ENCODE measurements at places on chromosomes 5 and 9.

DNA sequence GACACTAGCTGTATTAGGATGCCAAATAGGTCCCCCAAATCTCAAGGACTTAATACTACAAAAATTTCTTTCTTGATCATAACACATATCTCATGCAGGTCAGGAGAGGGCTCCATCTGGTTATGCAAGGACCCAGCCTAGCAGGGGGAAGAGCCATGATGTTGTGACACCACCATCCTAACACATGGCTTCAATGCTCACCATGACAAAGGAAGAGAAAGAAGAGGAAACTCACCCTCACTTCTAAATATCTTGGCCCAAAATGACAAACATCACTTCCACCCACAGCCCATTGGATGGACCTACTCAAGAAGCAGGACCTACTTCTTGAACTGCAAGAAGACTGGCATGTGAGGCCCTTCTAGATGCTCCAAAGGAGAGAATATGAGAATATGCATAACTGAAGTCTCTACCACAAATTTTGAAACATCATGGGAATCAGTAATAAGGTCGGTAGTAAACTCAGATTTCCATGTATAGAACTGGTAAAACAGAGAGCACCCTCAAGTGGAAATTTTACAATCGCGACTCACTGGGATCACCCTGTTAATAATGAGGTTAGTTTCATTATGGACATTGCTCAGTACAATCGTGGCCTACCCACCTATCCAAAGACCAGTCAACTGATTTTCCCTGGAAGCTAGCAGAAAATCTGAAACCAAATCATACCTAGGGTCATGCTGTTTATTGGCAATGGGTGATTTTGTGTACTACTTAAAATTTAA, 308.2 kb downstream of the ACTL7B start:
- DNase-seq: no peak

GRCh38 chr9:101126556-101126955, 98.0 kb downstream of the PLPPR1 start:
- no peak for DNase-seq

DNA sequence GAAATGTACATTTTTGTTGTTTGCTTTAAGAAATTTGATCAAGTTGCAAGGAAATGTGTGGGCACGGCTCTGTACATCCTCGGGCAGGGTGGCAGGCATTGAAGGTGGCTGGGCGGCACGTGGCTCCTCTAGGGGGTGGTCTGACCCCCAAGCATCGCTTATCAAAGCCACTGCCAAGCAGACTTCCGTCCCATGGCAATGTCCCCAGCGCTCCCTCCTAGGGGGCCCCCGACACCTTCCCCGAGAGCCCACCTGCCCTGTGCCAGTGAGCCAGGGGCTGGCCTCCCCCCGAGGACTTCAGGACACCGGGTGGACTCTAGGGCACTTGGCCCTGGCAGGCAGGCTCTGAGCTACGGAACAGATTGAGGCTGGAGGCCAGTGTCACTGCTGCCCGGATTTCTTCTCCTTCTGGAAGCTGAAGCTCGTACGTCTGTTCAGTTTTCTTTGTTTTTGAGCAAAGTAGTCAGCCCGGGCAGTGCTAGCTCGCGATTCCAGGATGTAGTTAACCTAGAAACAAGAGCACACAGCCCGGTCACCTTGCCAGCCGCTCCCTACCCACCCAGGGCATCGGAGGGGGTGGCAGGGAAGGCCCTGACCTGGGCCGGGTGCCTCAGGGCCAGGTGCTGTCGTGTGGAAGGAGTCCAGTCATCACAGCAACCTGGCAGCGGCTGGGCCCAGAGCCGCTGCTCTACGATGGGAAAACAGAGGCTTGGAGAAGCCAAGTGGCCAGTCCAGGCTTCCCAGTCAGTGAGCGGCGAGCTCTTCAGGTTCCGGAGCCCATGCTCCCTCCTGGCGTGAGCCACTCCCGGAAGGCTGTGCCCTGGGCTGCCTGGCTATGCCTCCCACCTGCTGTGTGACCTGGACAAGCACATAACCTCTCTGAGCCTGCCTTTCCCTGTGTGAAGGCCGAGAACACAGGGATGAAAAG, 177.1 kb downstream of the GAPVD1 start:
- DNase-seq: no peak

DNA sequence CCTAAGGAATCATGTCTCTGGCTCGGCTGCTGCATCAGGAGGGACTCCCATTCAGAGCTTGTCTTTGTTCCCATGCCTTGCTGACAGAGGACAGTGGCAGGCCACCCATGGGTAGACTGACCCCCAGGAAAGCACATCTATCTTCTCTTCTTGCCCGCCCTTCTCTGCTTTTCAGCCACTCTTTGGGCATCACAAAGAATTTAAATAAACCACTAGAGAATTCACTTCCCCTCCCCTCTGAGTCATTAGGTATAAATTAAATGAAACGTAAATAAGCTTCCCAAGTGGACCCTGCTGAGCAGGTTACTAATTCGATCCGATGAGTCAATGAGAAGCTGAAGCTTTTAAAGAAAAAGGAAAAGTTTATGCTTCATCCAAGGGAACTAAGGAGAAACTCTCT, 97.0 kb downstream of the DRD1 start:
- no peak for DNase-seq

DNA sequence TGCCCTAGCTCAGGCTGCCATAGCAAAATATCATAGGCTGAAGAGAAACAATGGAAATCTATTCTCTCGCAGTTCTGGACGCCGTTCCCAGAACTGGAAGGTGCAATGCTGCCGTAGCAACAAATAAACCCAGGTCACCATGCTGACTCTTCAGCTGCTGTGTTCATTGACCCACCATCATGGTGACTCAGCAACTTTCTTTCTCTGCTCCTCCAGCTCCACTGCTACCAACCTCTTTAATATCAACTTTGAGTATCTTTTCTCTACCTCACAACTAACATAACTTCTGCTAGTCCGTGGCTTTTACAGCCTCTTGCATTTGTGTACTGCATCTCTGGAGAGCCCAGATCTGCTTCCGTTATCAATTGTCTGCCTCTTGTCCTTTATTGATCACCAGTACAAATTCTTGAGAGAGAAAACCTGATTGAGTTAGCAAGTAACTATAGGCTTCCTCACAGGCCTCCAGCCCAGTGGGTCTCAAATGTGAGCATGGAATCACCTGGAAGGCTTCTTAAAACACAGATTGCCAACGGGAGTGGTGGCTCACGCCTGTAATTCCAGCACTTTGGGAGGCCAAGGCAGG, 47.3 kb upstream of the SLC30A5 start:
- DNase-seq: no peak

DNA sequence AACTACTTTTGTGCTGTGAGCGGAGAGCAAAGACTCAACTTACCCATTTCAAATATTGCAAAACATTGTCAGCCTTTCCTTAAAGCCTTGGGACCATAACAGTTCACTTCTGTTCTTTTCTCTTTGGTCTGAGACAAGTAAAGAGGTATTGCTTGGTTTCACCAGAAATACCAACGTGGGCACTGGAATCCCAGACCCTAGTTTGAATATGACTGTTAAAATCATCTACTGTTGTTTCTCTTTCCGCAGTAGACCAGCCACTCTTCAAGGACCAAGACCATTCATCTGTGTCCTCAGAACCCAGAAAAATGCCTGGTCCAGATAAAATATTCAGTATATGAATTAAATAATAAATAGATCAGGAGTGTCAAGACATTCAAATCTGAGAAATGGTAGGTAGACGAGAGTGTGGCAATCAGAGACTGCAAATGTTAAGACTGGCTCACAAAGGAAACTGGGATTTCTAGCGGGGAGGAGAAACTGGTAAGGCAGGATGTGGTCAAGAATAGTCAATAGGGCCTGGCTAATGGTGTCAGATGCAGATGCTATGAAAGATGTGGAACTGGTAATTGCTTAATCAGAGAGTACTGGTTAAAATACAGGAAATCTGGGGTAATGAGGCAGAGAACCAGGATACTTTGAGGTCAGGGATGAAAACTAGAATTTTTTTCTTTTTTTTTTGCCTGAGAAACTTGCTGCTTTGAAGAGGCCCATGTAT, 82.1 kb upstream of the IL33 start:
- no peak for DNase-seq

DNA sequence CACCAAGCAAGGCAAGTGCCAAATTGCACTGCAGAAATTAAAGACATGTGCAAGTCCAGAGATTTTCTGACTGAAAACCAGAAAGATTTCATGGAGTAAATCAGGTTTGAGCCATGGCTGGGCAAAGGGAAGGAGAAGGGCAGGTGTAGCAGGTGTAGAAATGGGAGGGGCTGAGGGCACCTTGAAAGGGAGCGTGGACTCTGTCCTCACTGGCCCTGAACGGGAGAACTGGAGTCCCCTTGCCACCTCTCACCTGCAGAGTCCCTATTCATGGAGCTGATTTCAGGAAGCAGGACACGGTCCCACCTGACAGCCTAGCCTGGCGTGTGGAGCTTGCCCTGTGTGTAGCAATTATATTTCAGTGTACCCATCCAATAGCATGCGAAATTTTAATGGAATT, 46.3 kb downstream of the UBE2QL1 start:
- DNase-seq: no peak

DNA sequence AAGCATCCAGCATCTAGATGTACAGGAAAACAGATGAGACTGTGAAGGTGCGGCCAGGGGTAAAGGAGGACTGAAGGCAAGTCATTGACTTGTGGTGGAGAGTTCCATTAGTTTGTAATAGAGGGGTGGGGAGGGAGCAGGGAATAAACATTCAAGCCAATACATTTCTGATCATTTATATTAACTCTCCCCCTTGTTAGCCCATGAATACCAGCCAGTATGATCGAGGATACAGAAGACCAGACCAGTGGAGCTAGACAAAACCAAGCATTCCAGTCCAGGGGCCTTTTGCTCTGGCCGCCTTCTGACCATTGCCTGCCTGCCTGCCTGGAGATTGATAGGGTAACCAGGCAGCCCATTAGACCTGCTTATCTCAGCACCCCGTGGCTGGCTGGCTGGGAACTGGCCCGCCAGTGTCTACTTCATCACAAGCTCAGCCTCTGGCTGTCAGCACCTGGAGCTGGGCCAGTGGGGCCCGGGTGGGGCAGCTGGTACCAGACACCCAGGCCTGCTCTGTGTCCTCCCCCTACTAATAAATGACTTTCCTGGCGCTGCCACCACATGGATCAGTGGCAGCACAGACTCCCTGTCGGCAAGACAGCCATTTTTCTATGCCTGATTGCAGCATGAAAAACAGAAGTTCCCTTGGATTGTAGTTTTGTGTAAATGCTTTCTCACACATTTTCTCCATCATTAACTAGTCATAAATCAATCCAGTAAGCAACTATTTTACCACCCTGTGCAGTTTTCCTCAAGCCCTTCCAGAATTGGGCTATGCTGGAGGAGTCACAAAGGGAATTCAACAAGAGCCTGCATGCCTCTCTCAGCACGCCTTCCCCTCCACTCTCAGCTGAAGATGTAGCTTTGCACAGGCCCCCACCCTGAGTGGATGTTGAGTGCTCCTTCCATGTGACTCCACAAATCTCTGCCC, 181.3 kb downstream of the SNCAIP start:
- DNase-seq: no peak

DNA sequence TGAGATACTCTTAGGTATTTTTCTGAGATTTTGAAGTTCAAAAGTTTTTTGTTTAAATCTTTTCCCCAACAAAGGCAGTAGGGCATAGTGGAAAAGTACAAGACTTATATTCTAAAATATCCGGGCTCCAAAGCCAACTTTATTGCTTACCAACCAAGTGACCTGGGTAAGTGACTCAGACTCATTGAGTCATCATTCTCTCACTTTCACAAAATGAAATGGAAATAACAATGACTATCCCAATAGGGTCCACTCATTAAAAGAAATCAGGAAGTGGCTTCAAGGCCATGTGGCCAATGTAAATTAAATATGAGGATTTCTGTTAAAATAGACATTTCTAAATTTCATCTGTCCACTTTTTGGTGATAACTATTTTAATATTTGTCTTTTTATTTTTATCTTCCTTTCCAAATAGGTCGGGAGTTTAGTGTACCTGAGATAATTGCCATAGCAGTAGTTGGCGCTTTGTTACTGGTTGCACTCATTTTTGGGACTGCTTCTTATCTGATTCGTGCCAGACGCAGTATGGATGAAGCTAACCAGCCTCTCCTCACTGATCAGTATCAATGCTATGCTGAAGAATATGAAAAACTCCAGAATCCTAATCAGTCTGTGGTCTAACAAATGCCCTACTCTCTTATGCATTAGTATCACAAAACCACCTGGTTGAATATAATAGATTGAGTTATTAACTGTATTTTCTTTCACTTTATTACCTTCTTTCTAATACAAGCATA, 15.5 kb downstream of the TYRP1 start:
- no peak for DNase-seq

- DNase-seq: no peak
Measured at GRCh38 chr9:123253204-123253603, 15.2 kb downstream of the STRBP start.

GRCh38 chr5:154756868-154757813, 2.0 kb downstream of the LARP1 start:
- DNase-seq: no peak

DNA sequence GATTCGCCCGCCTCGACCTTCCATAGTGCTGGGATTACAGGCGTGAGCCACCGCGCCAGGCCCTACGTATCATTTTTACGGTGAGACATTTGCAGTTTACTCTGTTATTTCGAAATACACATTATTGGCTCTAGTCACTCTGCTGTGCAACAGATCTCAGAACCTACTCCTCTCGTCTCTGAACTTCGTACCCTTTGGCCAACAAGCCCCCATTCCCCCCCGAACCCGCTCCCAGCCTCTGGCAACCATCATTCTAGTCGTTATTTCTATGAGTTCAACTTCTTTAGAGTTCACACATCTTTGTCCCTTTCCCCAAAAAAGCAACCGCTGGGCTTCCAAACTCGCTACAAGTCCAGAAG, 735 bp downstream of the PTGR1 start:
- no peak for DNase-seq

DNA sequence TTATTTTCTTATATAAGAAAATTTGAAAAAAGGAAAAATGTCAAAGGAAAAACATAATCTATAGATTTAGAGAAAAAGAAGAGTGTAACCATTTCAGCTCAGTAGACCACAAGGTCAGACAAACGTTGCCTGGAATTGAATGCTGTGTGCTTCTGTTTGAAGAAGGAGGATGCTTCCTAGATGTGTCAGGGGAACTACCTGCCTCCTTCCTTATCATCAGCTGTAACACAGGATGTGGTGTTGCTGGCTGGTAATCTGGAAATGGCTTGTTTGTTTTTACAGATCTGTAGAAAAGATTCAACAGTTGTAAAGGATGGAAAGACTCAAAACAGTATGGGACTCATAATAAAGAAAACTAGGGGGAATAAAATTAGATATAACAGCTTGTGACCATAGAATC, 160.7 kb upstream of the MEF2C start:
- no peak for DNase-seq

DNA sequence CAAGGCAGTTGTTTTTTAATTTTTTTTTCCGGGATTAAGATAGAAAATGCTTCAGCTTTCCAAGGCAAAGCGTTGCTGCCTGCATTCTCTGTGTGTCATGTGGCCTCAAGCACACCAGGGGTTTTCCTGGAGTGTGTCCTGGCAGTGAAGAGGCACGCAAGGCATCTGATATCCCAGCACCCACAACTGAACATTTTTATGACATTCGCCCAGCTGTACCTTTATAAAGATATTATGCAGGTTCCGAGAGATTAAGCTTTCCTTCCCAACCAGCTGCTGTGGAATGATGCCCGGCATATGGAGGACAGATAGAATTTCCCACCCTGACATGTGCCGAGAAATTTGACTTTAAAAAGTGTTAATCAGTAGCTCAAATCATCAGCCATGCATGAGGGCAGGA, 205.6 kb downstream of the GADD45G start:
- no peak for DNase-seq
